ENCODE measurements at places on chromosomes 13 and 19.

DNA sequence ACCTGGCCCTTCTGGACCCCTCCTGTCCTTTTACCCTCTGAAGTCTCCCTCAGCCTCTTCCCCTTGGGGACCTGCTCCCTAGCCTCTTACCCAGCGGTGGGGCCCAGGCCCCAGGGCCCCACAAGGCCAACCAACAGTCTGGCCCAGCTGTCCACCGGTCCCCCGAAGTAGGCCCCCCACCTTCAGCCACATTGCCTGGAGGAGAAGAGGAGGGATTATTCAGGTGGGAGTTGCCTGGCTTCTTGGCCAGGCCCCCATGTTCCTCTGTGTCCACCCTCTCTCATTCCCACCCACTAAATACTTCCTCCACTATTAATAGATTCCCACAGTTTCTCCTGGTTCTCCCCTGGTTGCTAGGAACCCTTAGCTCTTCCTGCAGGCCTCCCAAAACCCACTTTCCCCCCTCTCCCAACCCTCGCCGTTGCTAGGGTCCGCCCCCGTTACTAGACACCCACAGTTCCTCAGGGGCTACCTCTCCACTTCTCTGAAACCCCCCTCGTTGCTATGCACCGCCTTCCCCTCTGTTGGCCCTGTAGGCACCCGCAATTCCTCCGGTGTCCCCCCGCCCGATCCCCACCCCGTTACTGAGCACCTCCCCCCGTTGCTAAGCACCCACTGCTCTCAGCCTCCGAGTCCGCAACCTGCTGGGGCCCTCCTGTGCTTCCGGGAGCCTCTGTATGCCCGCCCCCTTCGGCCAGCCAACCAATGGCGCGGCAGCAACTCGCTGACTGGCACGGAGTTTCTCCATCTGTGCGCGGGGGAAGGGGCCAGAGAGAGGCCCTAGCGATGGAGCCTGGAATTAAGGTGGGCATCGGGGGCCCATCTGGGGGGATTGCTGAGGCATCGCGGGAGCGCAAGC is 2.0 kb downstream of the COQ8B start:
- peak; percentile 80 for DNase-seq

GRCh38 chr13:63438951-63439350 is 2023.3 kb upstream of the PCDH20 start:
- DNase-seq: no peak

GRCh38 chr13:91242652-91243051 is 104.8 kb upstream of the MIR17HG start:
- DNase-seq: no peak

DNA sequence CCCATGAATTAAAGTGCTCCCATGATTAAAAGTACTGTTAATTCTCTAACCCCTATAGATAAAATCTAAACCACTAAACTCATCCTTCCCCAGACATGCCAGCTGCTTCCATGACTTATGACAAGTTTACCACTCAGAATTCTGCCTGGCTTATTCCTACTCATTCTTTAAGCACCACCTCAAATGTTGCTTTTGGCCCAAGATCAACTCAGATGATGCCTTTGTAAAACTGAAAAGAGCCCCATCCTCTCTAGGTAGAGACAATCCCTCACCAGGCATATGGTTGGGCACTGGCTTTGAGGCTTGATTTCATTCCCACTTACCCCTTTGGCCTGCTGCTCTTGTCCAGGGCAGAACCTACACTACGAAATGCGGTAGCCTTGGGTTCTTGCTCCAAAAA is 250.0 kb downstream of the DNAJC15 start:
- no peak for DNase-seq

DNA sequence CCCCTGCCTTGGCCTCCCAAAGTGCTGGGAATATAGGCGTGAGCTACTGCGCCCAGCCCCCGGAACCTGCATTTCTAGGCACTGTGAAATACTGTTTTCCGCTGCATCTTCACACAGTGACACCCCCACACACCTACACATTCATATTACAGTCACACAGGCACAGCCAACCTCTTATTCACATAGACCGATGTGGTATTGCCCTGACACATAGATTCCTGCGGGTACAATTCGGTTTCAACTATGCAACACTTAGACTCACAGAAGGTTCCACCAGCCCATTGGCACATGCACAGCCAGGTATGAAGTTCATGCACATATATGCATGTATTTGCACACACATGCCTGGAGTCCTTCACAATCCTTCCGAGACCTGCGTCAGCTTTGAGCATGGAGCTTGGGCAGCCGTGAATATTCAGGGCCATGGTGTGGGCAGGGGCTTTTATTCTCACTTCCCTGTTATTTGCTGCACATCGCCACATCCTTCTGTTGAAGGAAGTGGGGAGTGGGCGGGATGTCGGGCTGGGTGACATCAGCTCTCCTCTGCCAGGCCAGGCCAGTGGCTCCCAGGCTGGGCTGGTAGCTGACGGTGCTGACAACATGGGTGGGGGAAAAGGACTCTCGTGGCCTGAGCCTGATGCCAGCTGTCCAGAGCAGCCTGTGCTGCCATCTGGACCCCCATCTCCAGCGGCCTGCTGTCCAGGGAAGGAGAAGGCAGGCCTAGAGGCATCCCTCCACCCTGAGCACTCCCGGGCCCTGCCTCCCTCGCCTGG is 5.4 kb upstream of the CDC37 start:
- no peak for DNase-seq

- DNase-seq: no peak
Observed at GRCh38 chr13:20475927-20476691, 49.5 kb downstream of the CRYL1 start.

GRCh38 chr13:106738186-106738678 is 170.3 kb upstream of the ARGLU1 start:
- no peak for DNase-seq

- DNase-seq: peak; percentile 4
Observed at GRCh38 chr13:96052656-96053002, 572 bp downstream of the UGGT2 start.

DNA sequence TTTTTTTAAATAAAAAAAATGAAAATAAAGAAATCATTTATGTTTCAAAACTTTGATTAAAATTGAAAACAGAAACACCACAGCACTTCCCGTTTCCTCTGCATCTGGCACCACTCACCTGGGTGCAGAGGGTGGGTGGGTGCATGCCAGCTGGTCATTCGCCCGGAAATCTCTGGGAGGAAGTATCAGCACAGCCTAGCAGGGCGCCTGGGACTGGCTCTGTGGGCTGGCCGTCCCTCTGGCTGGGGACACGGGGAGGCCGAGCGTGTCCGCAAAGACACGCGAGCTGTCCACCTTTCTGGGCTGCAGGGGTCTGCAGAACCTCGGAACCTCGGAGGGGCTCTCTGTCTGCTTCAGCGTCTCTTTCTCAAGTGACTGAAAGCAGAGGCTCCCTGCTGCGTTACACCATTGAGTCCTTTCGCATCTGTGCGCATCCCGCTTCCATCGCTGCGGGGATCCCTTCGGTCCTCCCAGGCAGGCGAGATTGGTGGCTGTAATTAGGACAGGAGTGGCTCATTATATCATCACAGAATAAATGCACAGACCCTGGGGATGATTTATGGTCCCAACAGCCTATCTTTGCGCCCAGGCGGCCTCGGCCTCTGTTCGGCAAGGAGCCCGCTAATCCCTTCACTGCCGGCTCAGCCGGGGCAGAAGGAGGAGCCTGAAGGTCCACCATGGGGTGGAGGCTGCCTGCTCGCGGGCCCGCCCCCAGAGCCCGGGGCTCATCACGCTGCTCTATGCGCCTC is 17.2 kb downstream of the CRTC1 start:
- DNase-seq: no peak

DNA sequence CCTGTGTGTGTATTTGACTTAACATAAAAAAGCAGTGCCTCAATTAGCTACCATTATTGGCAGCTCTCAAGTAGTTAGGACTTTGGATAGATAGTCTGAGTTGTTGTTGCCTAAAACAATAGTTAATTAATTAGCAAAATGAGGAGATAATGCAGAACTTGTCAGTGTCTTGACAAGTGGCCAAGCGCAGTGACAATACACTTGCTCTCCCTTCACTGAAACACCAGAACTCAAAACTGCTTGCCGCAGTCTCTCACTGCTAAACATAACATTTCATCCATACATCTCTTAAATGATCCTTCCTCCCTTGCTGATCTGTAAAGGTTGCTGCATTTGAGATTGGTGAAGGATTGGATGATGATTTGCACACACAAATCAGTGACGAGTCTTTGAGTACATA is 61.7 kb downstream of the ARHGAP35 start:
- no peak for DNase-seq

- no peak for DNase-seq
Observed at GRCh38 chr13:84137292-84137691, 255.0 kb upstream of the SLITRK1 start.

DNA sequence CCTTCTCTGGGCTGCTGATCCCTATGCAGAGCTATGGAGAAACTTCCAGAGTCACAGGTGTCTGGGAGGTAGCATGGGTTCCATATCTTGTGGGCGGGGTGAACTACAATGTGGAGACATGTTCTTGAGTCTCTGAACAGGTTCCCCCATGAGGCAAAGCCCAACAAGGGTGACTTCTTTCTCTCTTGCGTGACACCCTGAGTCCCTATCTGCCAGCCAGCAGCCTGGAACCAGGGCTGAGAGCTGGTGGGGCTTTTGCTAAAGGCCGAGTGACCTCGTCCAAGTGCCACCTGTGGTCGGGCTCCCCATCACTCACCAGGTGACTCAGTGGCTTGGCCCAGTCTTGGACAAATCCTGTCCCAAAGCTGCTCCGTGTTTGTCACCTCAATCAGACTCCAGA is 88.0 kb upstream of the ZNF536 start:
- no peak for DNase-seq

All from forelimb muscle (tissue), 1 donor.